ENCODE measurements at places on chromosomes 3 and 15. TPM values are rescaled to one million over a fixed set of nuclear protein-coding genes. Genes with fewer than 3 reads are reported as not detected.

GRCh38 chr3:21722301-21722700, 28.7 kb downstream of the ZNF385D start:
- no peak for ATAC-seq

Gene ANKUB1
- total RNA-seq, result 1.3 TPM

Gene SIDT1
- 0.11 TPM for total RNA-seq

GRCh38 chr3:107988460-107989175, 102.2 kb downstream of the CD47 start:
- ATAC-seq, result peak; percentile 36

Gene SLCO2A1
- total RNA-seq, result 2.1 TPM

GRCh38 chr3:134638385-134639030, 12.3 kb downstream of the KY start:
- no peak for ATAC-seq

DNA sequence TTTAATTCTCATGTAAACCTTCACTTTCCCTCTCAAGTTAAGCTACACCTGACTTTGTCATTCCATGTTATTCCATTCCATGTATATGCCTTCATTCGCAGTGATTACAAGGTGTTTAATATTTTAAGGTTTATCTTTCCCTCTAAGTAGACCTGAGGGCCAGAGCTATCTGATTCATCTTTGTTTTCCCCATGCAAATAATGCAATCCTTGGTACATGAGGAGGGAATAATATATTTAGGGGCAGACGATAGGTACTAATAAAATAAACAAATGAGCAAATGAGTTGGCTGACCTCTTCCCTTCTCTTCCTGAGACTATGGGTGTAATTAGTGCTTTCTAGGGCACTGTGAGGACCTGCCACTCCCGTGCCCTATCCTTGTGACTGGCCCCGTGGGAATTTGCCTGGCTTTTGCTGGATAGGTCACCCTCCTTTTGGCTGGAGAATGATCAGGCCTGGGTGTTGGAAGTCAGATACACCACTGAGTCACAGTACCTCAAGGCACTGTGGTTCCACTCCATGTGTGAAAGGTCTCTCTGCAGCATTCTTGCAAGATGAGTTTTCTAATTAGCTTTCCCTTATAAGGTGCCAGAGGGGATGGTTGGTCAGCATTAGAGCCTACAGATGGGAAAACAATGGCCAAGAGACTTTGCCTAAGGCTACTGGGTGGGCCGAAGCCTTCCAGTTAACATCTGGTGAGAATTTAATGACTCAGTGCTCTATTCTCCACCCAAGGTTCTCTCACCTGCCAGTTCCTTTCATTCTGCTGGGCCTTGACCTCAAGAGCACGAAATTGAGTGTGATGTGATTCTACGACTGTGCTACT, 183.2 kb downstream of the P3H2 start:
- ATAC-seq, result peak; percentile 96

GRCh38 chr3:37943631-37944314, 46.8 kb upstream of the VILL start:
- ATAC-seq, result no peak

Gene SEC11A
- 89.6 TPM for total RNA-seq

Gene GRAMD1C
- 9.0 TPM for total RNA-seq

DNA sequence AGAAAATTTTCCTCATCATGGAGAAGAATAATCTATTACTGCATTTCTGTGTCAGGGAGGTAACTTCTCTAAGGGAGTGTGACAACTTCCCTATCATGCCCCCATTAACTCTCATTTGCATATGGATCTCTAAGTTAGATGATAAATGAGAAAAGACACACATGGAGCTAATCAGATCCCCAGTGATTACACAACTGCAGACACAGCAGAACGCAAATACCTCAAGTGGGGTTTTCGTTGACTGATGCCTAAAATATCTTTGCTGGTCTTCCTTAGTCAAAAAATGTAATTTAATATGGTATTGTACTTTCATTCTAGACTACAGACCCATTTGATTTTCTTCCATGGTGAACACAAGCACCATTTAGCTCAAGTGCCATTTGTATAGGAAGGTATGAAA, 630.5 kb downstream of the TBL1XR1 start:
- no peak for ATAC-seq

DNA sequence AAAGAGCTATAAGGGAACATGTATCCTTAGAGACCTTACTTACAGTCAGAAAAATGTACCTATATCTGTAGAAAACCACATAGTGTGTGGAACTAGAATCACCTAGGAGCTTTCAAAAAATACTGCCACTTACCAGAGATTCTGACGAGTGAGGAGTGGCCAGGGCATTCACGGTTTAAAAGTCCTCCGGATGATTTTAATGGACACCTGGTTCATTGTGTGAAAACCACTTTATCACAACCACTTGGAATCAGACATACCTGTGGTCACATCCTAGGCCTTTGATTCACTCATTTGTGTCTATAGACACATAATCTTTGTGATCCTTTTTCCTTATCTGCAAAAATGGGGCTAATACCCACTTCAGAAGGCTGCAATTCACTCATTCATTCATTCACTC, 159.8 kb downstream of the MBNL1 start:
- ATAC-seq, result no peak

GRCh38 chr3:156812521-156813335, 13.4 kb upstream of the LEKR1 start:
- no peak for ATAC-seq

DNA sequence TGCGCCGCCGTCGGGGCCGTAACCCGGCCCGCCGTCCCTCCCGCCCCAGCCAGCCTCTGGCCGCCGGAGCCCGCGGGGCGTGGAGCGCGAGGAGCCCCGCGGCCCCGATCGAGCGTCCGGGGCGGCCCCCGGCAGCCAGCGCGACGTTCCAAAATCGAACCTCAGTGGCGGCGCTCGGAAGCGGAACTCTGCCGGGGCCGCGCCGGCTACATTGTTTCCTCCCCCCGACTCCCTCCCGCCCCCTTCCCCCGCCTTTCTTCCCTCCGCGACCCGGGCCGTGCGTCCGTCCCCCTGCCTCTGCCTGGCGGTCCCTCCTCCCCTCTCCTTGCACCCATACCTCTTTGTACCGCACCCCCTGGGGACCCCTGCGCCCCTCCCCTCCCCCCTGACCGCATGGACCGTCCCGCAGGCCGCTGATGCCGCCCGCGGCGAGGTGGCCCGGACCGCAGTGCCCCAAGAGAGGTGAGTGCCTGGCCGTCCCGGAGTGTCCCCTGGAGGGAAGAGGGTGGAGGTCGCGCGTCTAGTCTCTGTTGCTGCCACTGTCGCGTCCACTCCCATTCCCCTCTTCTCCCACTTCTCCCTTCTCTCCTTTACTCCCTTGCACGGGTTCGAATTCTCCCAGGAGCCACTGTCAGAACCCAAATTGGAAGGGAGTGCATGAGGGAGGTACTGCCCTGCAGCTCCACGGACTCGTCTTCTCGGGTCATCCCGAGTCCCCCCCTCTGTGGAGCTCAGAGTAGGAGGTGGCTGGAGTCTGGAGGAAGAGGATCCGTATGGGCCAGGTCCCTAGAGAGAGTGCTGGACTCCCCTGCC, 585 bp downstream of the CSK start:
- no peak for ATAC-seq

Gene MYO5A
- 32.7 TPM for total RNA-seq

GRCh38 chr15:64596701-64597476, 136.5 kb downstream of the ZNF609 start:
- ATAC-seq, result peak; percentile 88

DNA sequence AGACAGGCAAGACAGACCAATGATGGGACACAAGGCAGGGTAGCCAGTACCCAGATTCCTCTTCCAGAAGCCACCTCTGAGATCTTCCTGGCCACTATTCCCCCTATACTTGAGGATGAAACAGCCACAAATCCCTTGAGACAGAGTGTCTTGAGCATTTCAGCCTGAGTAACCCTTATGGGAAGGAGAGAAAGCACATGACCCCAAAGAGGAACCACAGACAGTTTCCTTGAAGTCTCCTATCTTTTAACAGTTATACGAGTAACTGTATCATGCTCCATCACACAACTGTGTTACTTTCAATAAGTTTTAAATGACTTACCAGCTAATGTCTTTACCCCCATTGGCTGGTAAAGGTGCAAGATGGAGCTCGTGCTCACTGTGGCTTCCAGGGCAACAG, 9.3 kb downstream of the VIPR1 start:
- ATAC-seq, result no peak

Gene DPPA4
- 22.7 TPM for total RNA-seq

DNA sequence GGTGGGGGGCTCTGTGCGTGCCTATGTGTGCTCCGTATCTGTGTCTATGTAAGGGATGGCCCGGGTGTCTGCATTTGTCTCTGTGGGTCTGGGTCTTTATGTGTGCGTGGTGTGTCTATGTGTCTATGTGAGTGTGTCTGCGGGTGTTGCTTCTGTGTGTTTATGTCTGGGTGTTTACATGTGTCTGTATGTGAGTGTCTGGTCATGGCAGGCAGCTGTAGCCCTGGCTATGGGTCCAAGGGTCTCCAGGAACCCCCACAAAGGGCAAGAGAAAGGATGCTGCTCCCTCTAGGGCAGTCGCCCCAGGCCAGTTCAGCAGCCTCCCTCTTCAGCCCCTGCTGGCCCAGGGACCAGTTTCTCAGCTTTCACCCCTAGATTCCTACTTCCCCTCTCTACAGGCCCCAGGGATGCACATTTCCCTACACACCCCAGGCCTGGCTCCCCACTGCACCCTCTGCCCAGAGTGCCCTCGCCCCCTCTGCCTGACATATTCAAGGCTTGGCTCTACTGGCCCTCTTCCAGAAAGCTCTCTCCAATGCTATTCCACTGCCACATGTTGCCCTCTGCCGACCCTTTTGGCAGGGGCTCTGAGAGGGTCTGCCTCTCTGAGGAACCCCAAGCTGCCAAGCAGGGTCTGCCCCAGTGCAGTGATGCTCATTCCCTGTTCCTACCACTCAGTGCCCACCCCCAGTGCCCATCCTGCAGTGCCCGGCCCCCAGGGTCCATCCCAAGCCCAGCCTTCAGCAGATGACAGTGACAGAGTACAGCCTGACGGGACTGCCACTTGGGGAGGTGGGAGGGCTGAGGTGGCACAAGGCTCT, 1.0 kb upstream of the MYL3 start:
- no peak for ATAC-seq

- ATAC-seq, result no peak
Measured at GRCh38 chr3:5126586-5126985, 4.5 kb downstream of the ARL8B start.

All from motor neuron (in vitro differentiated cells).